Activated CD4-positive, alpha-beta T cell treated with anti-CD3 and anti-CD28 coated beads, Interleukin-10, Interleukin-2, amounts not matched to agents 100 ng/mL and 50 ng/mL, durations not matched to agents 16 hours and 8 hours (primary cell): ENCODE measurements at places on chromosomes 5 and 9.

GRCh38 chr5:2563046-2563445 is 188.4 kb downstream of the IRX2 start:
- no peak for DNase-seq

- no peak for DNase-seq
Measured at GRCh38 chr9:87671478-87671877, 54.4 kb upstream of the CTSL start.

DNA sequence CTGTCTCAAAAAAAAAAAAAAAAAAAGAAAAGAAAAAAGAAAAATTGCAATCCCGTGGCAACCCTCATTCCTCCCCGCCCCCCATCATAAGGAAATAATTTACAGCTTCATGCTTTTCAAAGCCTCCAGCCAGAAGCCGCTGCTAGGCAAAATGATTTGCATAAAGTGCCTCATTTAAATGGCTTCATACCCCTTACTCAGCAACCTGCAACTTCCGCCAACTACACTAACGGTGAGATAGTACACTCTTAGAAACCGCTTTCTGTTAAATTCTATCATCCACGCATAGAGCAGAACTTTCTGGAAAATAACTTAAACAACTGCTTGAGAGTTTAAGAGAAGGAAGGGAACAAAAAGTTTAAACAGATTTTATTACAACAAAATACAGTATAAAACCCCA is 17.8 kb downstream of the SERINC5 start:
- DNase-seq: no peak

DNA sequence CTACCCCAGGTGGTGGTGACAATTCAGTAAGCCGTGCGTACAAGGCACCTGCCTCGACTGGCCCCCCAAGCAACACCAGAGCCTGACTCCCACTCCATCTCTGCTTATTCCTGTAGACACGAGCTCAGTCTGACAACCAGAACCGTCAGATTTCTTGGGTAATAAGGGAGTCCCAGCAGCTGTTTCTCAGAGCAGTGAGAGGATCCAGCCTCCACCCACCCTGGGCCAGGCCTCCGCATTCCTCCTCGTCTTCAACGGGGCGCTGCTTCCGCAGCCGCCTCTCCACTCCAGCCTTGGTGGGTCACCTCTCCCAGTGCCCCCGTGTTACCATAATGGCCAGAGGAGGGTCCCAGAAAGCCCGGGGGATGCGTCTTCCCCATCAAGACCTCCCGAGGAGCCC is 27.7 kb upstream of the GFPT2 start:
- no peak for DNase-seq

DNA sequence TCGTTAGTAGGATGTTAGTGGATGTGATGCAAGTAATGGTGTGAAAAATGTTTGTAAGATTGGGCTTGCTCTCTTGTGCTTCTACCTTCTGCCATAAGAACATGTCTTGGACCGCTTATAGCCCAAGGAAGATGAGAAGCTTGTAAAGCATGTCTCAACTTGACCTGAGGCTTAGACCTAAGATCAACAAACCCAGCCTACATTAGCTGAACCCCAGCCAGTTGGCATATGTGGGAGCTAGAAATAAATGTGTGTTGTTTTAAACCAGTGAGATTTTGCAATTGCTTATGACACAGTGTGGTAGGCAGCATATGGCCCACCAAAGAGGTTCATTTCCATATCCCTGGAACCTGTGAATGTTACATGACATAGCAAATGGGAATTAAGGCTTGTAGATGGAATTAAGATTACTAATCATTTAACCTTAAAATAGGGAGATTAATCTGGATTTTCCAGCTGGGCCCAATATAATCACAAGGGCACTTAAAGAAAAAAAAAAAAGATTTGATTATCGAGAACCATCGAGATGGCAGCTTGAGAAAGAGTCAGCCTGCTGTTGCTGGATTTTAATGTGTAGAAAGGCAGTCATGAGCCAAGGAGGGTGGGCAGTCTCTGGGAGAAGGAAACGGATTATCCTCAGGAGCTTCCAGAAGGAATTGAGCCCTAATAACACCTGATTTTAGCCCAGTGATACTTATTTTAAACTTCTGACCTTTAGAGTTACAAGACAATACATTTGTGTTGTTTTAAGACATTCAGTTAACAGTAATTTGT is 27.3 kb upstream of the EDIL3 start:
- no peak for DNase-seq

DNA sequence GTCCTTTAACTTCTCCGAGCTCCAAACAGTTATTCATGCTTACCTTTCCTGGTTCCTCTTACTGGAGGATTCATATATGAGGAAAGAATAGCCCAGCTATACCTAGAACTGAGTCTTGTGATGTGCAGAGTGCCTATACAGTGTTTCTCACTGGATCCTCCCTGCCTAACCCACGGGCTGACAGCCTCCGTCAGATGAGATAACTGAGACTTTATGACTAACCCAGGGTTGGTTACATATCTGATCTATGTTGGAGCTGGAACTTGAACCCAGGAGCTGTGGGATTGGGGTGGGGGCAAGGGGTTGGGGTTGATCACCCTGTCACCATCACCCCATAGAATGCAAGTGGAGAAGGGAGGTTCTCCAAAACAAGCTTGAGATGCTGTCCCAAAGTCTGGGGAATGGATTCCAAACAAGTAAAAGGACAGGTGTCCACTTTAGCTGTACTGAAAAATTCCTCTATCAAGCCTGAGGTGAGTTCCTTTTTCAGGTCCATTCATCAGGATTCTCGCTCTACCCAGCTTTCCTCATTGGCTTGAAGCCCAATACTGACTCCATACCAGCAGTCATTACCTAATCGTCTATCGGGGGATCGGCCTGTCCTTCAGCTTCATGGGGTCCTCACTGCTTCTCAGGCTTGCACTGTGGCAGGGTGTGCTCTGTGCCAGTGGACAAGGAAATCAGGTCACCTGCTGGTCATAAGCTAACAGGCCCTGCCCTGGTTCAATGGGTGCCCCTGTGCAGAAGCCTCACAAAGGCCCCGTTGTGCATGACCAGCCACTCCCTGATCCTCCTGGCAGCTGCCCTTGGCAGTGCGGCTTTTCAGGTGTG is 100.6 kb downstream of the ARHGAP26 start:
- DNase-seq: no peak

DNA sequence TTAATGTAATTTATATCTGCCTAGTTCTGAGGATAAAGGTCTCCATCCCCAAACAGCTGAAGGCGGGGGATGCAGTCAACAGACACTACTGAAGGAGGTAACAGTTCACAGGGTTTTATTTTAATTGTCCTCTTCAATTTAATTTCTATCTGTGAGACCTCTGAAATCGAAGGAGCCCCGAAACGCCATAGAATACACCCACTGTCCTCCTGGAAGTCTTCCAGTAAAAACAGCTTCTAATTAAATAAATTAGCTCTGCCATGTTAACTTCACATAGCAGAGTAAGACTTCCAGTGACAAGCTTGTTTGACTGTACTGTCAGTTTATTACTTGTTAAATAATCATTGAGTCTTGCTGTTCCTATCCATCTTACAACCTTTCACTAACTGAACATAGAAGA is 193.5 kb downstream of the SEC61B start:
- DNase-seq: no peak

- DNase-seq: no peak
Measured at GRCh38 chr9:115786321-115786720, 367.3 kb upstream of the PAPPA start.

DNA sequence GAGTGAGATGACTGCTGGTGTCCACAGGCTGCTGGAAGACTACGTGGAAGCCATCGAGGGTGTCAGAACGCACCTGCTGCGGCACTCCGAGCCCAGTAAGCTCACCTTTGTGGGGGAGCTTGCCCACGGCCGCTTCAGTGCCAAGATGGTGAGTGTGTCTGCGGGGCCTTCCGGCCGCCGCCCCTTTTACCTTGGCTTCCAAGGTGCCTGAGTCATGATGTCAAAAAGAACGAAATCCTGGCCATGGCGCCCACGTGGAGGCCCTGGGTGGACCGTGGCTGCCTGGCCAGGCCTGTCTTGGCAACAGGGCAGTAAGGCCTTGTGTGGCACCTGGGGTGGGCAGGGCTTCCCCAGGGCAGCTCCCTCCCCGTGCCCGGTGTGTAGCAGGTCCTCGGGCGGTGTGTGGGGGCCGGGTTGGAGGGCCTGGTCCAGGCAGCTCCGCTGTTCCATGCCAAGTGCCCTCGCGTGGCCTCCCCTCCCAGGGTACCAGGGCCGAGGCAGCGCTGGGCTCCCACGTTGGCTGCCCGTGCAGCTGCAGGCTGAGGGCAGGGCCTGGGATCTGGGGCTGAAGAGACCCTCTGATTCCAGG is 7.8 kb downstream of the DPP7 start:
- no peak for DNase-seq

DNA sequence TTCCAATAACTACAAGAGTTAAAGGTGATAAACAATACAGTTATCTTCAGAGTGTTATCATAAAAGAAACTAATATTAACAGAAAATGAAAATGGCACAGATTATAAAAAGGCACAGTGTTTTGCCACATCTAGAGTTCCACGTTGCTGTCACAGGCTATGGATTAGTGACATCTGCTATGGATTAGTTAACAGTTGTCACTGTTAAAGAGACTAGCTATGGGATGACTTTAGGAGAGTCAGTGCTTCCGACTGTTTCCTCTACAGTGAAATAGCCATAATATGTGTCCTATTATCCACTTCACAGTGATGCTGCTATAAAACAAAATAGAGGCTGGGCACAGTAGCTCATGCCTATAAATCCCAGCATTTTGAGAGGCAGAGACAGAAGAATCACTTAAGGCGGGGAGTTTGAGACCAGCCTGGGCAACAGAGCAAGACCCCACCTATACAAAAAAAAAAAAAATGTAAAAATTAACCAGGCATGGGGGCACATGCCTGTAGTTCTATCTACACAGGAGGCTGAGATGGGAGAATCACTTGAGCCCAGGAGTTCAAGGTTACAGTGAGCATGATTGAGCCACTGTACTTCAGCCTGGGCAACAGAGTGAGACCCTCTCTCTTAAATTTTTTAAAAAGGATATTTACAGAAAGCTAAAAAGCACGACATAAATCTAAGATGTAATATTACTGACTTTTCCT is 19.7 kb downstream of the MAPKAP1 start:
- no peak for DNase-seq

- no peak for DNase-seq
Measured at GRCh38 chr9:113618836-113619490, 155.4 kb downstream of the RGS3 start.

- DNase-seq: no peak
Measured at GRCh38 chr5:176646707-176647029, 616 bp upstream of the TSPAN17 start.

- no peak for DNase-seq
Measured at GRCh38 chr9:121153642-121154041, 48.0 kb downstream of the RAB14 start.

- peak; percentile 38 for DNase-seq
Measured at GRCh38 chr5:39547553-39548154, 122.9 kb upstream of the DAB2 start.

DNA sequence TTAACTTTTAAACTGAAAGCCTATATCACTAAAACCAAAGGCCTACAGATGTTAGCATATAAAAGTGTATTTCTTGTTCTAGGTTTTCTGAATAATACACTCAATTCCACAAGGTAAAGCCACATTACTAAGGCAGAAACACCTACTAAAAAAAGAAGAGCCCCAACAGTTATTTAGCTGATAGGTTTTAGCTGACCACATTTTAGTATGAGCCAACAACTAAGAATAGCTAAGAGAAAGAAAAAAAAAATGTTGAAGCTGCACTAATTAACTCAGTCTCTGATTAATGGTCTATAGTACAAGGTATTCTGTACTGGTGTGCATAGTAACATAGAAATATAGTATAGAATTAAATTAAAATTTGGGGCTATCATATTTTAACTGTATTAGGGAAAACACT is 23.5 kb downstream of the ZFR start:
- no peak for DNase-seq

DNA sequence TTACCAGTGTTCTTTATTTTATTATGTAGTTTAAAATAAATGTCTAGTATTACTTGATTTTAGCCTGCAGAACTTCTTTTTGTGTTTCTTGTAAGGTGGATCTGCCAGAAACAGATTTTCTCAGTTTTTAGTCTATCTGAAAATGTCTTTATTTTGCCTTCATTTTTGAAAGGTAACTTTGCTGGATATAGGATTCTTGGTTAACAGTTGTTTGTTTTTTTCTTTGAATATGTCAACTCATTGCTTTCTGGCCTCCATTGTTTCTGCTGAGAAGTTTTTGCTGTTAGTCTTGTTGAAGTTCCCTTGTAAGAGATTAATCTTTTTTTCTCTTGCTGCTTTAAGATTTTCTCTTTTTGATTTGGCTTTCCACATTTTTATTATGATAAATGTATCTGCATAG is 75.5 kb downstream of the MTREX start:
- no peak for DNase-seq

DNA sequence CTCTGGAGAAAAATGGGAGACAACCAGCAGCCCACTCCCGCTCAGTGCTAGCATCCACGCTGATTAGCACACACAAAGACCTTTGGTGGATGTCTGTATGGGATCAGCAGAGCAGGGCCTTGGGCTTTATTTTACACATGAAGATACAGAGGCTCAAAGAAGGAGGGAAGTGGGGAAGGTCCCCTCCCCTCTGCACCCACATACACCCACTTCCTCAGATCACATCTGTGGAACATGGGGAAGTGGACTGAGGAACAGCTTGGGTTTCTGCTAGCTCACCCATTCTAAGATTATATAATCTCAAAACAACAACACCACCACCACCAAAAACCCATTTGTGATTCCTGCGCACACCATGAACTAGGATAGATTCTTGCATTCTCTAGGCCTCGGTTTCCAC is 14.0 kb downstream of the GGTA1 start:
- no peak for DNase-seq

- no peak for DNase-seq
Measured at GRCh38 chr9:13734601-13735000, 455.1 kb upstream of the MPDZ start.

GRCh38 chr5:44536650-44537260 is 147.5 kb upstream of the FGF10 start:
- DNase-seq: peak; percentile 12

- DNase-seq: no peak
Measured at GRCh38 chr5:8188874-8189565, 320.1 kb downstream of the MTRR start.

GRCh38 chr5:173831196-173831914 is 56.8 kb upstream of the CPEB4 start:
- no peak for DNase-seq

DNA sequence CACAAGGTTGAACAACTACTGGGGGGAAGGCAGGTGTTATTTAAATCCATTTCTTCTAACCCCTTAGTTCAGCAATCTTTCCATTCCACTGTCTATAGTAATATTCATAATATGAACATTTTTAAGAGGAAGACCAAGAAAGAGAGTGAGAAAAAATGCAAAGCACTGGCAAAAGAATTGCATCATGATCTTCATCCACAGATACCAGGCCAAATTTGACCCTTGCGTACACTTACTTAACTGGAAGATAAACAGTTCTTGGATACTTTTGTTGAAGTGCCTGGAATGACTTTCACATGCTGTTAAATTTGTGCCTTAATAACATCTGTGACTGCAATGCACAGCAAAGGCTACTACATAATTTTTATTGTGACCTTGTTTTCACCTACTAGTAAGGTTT is 1.8 kb downstream of the PFDN1 start:
- DNase-seq: no peak

- no peak for DNase-seq
Measured at GRCh38 chr9:82424599-82425120, 436.1 kb downstream of the SPATA31D1 start.

- no peak for DNase-seq
Measured at GRCh38 chr5:432201-432927, 10.6 kb upstream of the EXOC3 start.

- no peak for DNase-seq
Measured at GRCh38 chr9:133914442-133915342, 77.4 kb downstream of the VAV2 start.
